Renal cortex interstitium (tissue), 15 donors: ENCODE measurements at places on chromosomes 6 and 20. TPM values are rescaled to one million over a fixed set of nuclear protein-coding genes. Genes with fewer than 3 reads are reported as not detected.

ZCCHC3 gene
- polyA plus RNA-seq, result 48.6 TPM

REV3L gene
- 42.2 TPM for polyA plus RNA-seq

TTLL9 gene
- polyA plus RNA-seq, result 7.5 TPM

DNA sequence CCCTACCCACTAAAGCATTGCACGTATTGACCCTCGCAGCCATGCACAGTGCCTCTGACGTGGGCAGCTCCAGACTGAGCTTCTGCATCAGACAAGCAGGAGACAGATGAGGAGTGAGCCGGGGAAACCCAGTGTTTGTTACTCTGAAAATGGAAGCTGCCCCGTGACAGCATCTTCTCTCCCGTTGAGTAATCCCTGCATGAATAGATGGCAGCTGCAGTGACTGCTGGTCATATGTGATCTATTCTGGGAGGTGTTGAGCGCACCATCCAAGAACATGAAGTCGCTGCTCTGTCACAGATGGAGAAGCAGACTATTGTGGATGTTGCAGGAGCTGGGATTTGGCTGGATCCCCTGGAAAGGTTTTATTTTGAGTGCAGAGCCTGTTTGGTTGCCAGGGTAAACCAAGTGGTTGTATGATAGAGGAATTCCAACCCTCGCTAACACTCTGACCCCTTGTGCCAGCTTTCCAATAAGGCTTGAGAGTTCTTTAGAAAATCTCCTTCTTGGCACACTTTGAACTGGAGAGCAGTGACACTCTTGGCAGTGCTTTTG lies 242.2 kb downstream of the NRN1 start:
- DNase-seq, result no peak

JPH2 gene
- 1.4 TPM for polyA plus RNA-seq

DNA sequence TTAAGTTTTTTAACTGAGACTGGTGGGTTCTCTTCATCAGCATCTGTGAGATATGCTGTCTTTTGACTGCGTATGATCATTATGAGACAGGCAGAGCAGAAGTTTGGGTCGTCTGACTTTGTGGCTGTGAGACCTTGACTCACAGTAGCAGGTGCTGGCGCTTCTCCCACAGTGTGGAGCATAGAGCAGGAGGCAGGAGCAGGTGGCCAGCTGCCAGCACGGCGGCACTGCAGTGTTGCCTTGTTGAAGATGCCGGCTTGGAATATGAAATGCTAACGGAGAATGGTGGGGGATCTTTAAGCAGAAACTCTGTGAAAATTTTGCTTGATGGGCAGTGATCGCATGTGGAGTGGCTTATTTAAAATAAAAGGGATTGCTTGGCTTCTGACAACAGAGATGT lies 105.0 kb downstream of the TIAM2 start:
- no peak for DNase-seq

DNA sequence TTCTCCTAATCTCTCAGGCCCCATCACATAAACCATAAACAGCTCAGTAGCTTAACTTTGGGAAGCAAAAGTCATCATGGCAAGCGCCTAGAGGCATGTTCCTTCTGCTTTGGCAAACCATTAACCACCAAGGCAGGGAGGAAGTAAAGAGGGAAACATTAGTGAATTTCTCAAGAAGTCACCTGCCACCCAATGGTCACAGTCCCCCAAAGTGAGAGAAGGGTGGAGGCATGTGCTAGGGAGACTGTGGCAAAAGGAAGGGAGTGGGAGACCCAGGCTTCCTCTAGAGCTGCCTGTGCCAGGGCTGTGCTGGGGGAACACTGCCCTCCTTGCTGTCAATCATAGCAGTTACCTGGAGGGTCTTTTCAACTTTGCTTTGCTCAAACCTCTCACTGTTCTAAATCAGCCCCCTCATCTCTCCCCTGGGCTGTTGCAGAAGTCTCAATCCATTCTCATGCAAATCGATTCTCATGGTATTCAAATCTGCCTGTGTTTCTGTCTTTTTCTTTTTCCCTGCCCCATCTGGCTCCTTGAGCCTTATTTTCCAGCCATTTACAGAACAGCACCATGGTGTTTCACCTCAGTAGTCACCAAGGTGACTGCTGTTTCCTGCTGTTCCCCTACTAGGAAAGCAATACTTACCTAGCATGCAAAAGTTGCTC lies 1.8 kb upstream of the RNF24 start:
- DNase-seq, result no peak

DNA sequence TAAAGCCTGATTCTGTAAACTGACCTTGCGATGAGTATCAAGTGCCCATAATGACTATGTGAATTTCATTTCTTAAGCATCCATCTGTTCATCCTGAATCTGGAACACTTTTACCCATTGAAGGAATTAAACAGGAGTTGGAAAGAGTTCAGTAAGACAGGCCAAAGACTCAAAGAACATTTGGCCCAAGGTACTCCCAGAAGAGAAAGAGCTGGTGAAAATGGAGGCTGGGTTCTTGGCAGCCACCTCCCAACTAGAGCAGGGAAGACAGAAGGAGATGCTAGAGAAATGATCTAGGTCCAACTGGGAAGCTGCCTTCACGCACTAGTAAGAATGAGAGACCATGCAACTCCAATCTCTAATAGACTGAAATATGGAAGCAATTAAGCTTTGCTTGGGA lies 290.8 kb upstream of the RNF24 start:
- DNase-seq, result no peak

DNA sequence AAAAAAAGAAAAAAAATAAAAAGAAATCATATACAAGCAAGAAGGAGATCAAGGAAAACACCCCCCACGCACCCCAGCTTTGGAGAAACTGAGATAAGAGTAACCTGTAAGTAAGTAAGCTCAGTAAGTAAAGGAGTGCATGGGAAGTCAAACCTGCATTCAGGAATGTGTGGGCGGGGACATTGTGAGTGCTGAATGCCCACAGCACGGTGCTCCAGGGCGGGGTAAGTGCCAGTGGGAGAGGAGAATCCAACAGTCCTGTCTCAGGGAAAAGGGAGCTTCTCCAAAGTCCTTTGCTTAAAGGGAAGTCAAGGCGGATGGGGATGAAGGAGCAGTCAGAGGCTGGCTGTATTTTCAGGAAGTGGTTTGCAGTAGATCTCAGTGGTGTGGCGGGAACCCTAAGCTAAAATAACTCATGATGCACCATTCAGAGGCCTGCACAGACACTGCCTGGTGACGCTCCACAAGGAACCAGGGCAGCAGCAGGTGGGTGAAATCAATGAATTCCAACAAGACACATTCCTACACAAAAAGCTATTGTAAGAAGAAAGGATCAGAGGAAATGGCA lies 368.0 kb downstream of the QKI start:
- DNase-seq, result no peak

DNA sequence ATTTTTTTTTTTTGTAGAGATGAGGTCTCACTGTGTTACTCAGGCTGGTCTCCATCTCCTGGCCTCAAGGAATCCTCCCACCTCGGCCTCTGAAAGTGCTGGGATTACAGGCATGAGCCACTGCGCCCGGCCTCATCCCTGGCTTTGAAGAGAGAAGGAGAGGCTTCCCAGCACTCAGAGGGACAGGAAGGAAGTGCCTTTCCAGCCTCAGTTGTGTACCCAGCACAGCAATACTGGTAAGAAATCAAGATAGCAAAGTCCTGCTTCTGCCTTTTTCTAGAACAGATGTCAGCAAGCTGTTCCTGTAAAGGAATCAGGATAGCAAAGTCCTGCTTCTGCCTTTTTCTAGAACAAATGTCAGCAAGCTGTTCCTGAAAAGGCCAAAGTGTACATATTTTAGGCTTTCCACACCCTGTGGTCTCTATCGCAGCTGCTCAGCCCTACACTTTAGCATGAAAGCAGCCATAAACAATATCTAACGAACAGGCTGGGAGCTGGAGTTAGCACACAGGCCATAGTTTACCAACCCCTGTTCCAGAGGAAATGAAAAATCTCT lies 6.3 kb upstream of the PLTP start:
- no peak for DNase-seq

SPATA25 gene
- polyA plus RNA-seq, result 2.7 TPM

FAXC gene
- polyA plus RNA-seq, result 4.3 TPM

CRISP3 gene
- polyA plus RNA-seq, result 0.31 TPM

- no peak for DNase-seq
These were observed 129.6 kb downstream of the CD24 start for GRCh38 chr6:106844930-106845329.

NOX3 gene
- polyA plus RNA-seq, result 1.1 TPM

SMLR1 gene
- 3.3 TPM for polyA plus RNA-seq

- no peak for DNase-seq
These were observed 7.1 kb upstream of the TAAR1 start for GRCh38 chr6:132666118-132666517.
